Activated naive CD8-positive, alpha-beta T cell treated with anti-CD3 and anti-CD28 coated beads, Interleukin-2, amount 50 U/mL, for 24 hours (primary cell): ENCODE measurements at places on chromosomes 3 and 15.
A peak's percentile ranks its signal among the peaks of the same experiment; 100 is the strongest.

GRCh38 chr3:100710261-100710968 lies 1.1 kb downstream of the TFG start:
- DNase-seq = peak; percentile 80

- no peak for DNase-seq
Measured at GRCh38 chr3:73383470-73384049, 241.2 kb downstream of the PDZRN3 start.

- no peak for DNase-seq
Measured at GRCh38 chr3:152192936-152193672, 75.6 kb upstream of the MBNL1 start.

GRCh38 chr3:34056181-34056910 lies 257.9 kb downstream of the PDCD6IP start:
- no peak for DNase-seq

DNA sequence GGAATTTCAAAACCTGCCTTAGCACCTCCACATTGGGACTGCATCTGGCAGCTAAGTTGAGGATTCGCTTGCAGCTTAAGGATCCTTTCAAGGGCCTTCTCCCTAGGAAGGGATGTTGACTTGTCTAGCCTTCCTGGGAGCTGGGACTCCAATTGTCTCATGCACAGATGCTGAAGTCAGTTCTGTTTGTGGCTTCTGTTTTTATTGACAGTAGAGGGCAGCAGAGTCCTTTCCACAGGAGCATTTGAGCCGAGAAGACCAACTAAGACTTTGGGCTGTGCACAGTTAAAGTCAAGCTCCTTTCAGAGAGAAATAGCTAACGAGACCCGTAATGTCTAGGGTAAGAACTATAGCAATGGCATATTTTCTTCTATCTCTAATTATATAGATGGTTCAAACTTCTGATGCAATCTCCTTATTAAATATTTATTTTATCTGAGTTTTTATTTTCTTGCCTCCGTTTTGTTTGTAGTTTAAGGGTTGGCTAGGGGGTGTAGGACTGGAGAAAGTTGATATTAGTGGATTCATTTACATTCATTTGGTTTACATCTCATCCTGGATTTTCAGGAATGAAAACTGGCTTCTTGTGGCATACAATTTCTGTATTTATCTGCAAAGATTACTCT lies 59.7 kb upstream of the KBTBD8 start:
- peak; percentile 10 for DNase-seq

DNA sequence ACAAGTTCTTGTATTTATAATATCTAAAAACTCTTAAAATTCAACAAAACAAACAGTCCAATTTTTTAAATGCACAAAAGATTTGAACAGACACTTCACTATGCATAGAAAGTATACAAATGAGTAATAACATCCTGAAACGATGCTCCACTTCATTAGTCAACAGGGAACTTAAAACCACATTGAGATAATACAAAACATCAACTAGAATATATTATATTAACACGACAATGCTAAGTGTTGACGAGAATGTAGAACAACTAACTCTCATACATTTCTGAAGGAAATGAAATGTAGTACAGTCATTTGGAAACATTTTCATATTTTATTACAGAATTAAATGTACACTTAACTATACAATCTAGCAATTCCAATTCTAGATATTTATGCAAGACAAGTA lies 93.4 kb downstream of the IGSF11 start:
- DNase-seq = no peak

DNA sequence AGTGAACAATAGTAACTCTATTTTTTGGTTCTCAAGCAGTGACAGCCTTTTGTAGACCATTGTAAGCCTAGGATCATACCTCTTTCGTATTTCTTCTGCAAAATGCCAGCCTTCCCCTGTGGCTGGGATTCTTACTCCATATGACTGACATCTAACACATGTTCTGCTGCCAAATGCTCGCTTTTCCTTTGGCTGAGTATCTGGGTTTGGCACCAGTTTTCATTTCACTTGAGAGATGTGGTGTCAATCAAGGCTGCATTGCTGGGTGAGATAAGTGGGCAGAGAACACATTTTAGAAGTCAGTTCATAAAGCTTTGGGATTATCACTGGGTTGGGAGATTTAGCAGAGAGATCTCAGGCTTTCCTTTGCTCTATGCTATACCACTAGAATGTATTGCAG lies 514.7 kb upstream of the SGO1 start:
- no peak for DNase-seq

- DNase-seq = no peak
Measured at GRCh38 chr3:14494973-14495300, 45.2 kb downstream of the GRIP2 start.

DNA sequence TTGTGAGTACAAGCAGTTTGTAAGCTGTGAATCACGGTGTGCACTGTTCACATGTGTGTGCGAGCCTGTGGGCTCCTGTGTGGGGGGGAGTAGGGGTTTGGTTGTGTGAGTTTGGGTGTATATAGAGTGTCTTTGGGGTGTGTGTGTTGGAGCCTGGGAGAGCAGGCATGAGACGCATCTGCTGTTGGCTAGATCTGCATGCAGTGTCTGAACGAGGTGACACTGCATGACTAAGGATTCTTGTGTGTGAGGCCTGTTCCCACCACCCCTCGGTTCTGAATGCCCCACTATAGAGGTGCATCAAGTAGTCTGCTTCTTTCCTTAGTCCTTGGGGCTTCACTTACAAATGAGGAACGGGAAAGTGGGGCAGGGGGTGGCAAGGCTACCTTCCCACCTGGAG lies 68.4 kb downstream of the MAGEF1 start:
- DNase-seq = no peak

DNA sequence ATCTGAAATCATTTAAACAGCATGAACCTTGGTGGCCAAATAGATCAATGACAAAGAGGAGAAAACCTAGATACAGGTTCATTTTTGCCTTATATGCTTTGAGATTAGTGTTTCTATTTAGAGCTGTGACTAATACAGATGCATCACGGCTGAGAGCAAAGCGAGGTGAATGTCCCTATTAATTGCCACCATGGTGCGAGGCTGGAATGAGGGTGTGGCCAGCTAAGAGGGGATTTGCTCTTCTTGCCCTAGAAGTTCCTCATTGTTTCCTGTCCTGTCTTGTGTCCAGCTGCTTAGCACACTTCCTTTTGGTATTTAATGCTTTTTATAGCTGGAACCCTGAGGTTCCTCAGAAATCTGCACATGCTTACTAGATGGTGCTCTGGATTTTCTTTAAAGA lies 339.1 kb upstream of the RGMA start:
- DNase-seq = no peak
